ENCODE measurements at places on chromosomes 6 and 20. TPM values are rescaled to one million over a fixed set of nuclear protein-coding genes. Genes with fewer than 3 reads are reported as not detected.

DNA sequence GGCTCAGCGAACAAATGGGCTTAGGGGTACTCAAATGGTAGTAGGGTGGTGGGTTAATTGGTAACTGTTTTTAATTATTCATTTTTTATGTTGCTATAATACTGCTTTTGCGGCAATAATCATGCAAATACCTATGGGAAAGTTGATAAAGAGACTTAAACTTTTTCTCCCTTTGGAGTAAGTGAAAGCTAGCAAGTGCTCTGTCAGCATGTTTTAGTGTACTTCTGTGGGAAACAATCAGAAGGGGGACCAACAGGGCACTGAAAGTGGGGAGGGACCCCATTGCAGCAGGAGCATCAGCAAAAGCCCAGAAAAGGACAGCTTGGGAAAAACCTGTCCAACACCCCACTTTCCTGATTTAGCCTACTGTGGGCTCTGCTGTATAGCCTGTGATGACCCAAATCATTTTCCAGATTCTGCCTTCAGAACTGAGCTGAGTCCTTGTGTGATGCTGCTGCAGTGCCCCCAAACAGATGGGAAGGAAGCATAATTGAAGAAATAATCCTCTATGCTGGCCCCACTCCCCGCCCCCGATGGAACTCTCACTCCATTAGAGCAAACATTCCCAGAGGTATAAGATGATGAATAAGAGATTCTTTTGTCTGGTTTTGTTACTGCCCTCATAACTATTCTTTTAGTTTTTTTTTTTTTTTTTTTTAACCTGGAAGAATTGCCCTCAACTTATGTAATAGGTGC, 322.8 kb downstream of the CD83 start:
- no peak for DNase-seq

The SLC16A10 gene
- 5.0 TPM for total RNA-seq

DNA sequence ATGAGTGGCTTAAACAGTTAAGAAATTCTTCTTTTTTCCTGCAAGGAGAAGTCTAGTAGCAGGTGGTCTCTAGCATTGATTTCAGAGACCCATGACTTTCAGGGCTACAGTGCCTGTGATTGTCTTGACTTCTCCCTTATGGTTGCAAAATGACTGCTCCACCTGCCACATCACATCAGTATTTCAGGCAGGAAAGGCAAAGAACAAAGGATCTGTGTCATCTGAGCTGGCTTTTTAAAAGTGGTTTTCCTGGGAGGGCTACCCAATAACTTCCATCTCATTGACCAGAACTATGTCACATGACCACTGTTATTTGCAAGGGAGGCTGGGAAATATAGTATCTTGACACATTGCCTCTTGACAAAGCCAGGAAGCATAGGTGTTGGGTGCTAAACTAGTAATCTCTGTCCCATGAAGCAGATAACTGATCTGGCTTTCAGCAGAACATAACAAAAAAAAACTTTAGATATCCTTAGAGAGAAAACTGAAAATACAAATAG, 226.2 kb downstream of the DHX35 start:
- DNase-seq = no peak

The NHLRC1 gene
- 1.6 TPM for total RNA-seq

GRCh38 chr6:73123632-73124329, 101.5 kb downstream of the KHDC1L start:
- DNase-seq = no peak

DNA sequence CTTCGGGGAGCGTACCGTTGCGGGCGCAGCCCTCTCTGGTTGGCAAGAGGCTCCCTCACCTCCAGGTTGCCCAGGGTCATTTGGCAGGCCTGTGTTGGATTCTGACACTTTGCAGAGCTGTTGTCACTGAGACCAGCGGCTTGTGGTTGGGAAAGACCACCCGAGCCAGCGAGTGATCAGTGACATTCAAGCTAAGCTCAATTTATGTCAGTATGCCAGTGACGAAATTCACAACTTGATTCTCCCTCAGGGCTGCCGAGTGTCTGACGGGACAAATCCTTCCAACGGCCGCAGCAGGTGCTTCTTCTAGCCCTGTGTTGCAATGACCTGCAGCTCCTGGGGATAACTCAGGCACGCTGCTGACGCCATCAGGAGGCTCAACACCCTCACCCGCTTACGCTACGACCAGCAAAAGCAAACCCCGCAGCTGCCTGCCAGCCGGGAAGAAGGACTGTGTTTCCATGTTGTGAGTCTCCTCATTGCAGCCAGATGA, 16.9 kb upstream of the SLC22A2 start:
- DNase-seq = no peak

- no peak for DNase-seq
Observed at GRCh38 chr20:61991476-61991875, 74.2 kb downstream of the TAF4 start.

GRCh38 chr6:163926642-163927041, 512.1 kb downstream of the QKI start:
- no peak for DNase-seq

The CHRNA4 gene
- 0.16 TPM for total RNA-seq

The ZC2HC1B gene
- total RNA-seq = not detected

- DNase-seq = no peak
Observed at GRCh38 chr6:131828951-131829350, 21.1 kb downstream of the ENPP1 start.

- no peak for DNase-seq
Observed at GRCh38 chr6:170420791-170421776, 114.5 kb downstream of the FAM120B start.

DNA sequence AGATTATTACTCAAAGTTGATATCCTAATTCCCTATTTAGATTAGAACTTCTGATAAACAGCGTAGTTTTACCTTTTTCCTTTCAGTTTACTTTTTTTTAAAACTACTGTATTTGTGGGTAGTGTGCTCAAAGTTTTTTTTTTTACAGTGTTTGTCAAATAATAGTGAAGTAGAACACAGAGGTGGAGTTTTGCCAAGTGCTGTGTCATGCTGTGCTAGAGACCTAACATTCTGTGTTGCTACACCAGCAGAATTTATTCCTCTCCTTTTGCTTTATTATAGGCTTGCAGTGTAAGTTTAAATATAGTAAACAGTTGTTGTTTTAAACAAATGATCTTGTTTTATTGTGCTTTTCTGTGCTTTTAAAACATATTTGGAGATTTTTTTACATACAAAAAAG, 125.4 kb downstream of the HIVEP1 start:
- no peak for DNase-seq

The RAET1L gene
- total RNA-seq = not detected

- DNase-seq = no peak
Observed at GRCh38 chr6:119161438-119161837, 83.0 kb upstream of the FAM184A start.
